Activated naive CD8-positive, alpha-beta T cell treated with anti-CD3 and anti-CD28 coated beads, Interleukin-2, amount 50 U/mL, for 24 hours (primary cell): ENCODE measurements at places on chromosomes 2 and 18.
A peak's percentile ranks its signal among the peaks of the same experiment; 100 is the strongest.

DNA sequence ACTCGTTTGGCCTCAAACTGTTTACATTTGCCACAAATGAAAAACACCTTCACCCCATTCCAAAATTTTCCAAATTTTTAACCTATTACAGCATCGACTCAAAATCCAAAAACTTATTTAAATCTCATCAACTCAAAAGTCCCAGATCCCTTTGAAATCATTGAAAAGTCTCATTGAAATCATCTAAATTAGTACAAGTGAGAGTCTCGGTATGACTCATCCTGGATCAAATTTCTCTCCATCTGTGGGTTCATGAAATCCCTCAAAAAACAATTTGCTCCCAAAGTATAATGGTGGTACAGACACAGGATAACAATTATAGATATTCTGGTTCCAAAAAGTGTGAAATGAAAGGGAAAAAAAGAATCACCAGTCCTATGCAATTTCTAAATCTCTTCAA, 65.1 kb downstream of the LRP1B start:
- no peak for DNase-seq

- DNase-seq: no peak
Measured at GRCh38 chr2:36163520-36164254, 191.9 kb upstream of the CRIM1 start.

DNA sequence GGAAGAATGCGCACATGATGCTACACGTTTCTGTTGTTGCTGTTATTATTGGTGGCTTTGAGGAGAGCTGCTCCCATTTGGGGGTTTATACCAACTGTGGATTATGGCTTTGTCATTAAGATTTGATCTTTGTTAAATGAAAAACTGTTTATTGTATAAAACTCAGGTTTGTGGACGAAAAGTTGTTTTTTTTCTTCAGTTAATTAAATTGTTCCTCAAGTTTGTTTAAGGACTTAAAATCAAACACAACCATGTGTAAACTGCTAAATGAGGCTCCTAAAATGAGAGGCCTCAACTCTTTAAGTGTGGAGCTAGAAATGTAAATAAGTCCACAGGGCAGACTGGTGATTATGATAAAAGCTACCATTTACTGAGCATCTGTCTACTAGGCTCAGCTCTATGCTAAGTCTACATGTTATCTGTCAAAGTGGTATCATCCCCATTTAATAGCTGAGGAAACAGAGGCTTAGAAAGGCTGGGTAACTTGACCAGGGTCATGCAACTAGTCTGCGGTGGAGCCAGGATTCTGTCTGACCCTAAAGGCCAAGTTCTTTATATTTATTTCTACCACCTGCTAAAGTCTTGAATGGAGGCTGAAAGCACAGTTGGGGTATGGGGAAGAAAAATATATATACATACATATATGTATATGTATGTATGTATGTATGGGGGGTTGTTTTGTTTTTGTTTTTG, 4.1 kb downstream of the MYCN start:
- DNase-seq: no peak

- DNase-seq: no peak
Measured at GRCh38 chr2:220937245-220937644, 634.9 kb downstream of the EPHA4 start.

- DNase-seq: no peak
Measured at GRCh38 chr2:63589148-63589958, 590 bp downstream of the MDH1 start.

GRCh38 chr18:76491776-76492668, 3.0 kb downstream of the ZNF516 start:
- peak; percentile 51 for DNase-seq

- DNase-seq: no peak
Measured at GRCh38 chr2:195649629-195650190, 7.3 kb upstream of the SLC39A10 start.

DNA sequence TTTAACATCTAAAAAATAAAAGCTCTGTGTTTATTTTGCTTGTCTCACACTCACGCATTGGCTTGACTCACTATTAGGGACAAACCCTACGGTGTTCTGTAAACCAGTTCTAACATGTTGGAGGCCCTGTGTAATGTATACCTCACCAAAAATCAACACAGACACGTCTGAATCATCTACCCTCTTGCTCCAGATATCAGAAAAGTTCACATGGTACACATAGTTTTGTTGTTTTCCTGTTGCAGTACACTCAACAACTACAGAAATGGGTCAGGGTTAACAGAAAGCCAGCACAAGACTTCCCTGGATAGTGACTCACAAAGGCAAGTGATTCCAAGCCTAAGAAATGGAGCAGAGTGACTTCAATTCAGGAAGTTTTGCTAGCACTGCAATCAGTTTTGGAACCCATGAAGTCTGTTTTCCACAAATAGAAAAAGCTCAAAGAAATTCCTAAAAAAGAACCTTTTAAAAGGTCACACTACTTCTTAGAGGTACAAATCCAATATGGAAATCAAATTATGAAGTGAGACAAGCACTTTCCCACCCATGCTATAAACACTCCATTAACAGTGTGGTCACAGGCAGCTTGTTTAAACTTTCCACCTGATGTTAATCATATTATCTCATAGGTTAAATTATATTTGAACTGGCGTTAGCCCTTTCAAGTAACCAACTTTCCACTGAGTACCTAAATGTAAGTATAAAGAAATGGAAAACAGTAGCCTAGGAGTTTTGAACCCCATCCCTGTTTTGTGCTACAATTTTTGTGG, 87.4 kb downstream of the GAREM1 start:
- DNase-seq: no peak

- no peak for DNase-seq
Measured at GRCh38 chr2:172578860-172579512, 23.1 kb downstream of the PDK1 start.

- no peak for DNase-seq
Measured at GRCh38 chr2:20170704-20171250, 54.2 kb downstream of the SDC1 start.

GRCh38 chr18:68102117-68102516, 585.6 kb upstream of the DSEL start:
- no peak for DNase-seq

DNA sequence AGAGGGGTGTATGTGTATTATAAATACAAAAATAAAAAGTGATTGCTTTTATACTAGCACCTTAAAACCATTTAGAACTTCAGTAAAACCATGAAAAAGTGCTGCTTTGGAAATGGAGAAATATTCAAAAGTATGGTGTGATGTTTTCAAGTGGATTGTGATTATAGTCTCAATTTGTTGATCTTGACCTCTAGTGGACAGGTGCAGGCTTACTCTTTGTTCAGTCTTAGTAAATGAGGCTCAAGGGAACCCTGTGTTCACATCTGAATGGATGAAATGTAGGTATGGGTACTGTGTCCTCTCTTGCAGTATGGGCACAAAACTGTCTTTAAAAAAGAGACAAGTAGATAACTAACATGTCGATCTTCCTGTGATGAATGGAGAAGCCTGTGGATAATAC, 145.8 kb downstream of the MCFD2 start:
- DNase-seq: no peak

GRCh38 chr2:7014174-7014640, 97.0 kb downstream of the RNF144A start:
- no peak for DNase-seq

- DNase-seq: no peak
Measured at GRCh38 chr2:1256632-1257324, 156.5 kb upstream of the TPO start.

GRCh38 chr2:98508709-98509066, 64.0 kb downstream of the INPP4A start:
- DNase-seq: peak; percentile 80

DNA sequence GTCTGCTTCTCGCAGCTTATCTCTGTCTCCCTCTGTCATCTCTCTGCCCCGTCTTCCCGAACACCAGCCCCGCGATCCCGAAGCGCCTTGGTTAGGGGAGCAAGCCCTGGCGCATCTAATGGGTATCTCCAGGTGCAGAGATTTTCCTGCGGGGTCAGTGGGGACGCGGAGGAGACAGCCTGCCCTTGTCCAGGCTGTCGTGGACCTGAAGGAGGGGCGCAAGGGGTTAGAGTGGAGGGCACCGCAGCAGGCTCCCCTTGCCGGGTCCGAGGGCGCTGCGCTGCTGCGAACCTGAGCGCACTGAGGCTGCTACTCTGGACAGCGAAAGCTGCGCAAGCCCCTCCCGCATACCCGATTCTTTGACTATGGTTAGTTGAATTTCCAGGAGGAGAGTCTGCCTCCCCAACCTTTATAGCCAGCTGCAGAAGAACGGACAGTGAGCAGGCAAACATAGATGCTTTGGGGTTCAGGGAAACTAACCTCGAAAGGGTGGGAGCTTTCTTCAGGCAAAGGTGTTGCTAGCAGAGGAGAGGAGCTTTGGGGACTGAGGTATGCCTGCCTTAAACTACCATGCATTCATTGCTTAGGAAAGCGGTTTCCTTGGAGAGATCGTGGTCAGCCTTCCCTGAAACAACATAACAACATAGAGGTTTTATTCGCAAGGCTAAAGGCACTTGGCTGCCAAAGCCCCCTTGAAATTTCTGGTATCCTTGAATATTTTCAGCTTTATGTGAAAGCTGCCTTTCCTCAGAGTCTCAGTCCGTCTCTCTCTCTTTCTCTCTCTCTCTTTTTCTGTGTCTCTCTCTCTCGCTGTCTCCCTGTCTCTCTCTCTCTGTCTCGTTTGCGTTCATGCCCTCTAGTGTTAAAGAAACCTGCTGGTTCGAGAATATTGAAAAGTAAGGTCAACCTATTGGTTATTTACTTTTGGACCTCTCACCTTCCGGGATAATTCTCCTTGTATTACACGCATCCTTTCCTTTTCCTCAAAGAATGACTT, 1.6 kb downstream of the GALNT13 start:
- DNase-seq: no peak

- no peak for DNase-seq
Measured at GRCh38 chr2:136133586-136133985, 15.6 kb upstream of the CXCR4 start.

DNA sequence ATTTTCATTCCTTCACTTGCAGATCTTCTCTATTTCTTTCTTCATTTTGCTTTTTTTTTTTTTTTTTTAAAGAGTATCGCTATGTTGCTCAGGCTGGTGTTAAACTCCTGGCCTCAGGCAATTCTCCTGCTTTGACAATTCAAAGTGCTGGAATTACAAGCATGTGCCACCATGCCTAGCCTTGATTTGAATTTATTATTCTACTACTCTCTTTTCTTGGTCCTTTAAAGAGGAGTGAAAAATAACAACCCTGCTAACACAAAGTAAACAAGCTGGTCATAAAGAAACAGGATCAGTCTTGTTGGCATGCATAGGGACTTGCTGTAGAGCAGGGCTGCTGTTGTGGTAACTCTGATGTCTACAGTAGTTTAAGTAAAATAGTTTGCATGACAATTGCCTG, 1615.3 kb upstream of the ZEB2 start:
- no peak for DNase-seq

DNA sequence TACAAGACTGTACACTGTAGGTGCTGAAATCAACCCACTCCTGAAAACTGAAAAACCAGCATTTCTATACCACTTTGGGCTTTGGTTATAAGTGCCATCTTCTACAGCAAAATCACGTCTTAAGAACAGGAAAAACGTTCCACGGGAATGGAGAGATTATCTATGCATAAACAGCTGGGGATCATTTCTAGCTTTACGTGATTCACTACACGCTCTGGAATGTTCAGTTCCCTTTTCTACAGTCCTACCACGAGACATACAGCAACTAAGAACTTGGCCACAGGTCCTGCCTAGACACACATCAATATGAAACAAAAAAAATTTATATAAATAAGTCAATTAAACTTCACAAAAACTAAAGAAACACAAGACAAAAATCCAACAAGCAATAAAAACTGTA, 3.6 kb downstream of the CXCR4 start:
- no peak for DNase-seq

DNA sequence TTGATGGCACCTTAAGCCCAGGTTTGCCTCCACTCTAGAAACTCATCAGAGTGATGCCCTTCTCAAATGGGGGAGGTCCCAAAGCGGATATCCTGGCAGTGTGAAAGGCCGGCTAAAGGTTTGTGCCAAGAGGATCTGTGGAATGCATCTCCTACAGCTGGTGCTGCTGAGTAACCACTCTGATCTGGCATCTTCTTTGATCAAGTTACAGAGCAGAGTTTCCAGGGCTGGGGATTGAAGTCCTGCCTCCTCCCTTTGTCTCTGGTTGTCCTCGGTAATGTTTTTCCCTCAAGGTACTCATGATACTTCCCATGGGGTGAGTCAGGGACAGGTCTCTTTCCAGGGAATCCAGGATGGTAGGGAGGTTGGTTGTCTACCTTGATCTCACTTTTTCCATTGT, 24.6 kb downstream of the PRKRA start:
- DNase-seq: no peak

GRCh38 chr2:238090887-238091286, 9.3 kb upstream of the ESPNL start:
- DNase-seq: no peak

GRCh38 chr18:2956056-2956455, 56.9 kb downstream of the LPIN2 start:
- no peak for DNase-seq

- DNase-seq: no peak
Measured at GRCh38 chr2:120819720-120820210, 84.1 kb downstream of the GLI2 start.

DNA sequence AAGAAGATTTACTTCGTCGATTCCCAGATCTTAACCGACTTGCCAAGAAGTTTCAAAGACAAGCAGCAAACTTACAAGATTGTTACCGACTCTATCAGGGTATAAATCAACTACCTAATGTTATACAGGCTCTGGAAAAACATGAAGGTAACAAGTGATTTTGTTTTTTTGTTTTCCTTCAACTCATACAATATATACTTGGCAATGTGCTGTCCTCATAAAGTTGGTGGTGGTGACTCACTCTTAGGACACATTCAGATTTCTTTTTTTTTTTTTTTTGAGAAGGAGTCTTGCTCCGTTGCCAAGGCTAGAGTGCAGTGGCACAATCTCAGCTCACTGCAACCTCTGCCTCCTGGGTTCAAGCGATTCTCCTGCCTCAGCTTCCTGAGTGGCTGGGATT, 26.8 kb downstream of the MSH2 start:
- DNase-seq: no peak

- DNase-seq: no peak
Measured at GRCh38 chr2:100070078-100070477, 72.3 kb downstream of the AFF3 start.

DNA sequence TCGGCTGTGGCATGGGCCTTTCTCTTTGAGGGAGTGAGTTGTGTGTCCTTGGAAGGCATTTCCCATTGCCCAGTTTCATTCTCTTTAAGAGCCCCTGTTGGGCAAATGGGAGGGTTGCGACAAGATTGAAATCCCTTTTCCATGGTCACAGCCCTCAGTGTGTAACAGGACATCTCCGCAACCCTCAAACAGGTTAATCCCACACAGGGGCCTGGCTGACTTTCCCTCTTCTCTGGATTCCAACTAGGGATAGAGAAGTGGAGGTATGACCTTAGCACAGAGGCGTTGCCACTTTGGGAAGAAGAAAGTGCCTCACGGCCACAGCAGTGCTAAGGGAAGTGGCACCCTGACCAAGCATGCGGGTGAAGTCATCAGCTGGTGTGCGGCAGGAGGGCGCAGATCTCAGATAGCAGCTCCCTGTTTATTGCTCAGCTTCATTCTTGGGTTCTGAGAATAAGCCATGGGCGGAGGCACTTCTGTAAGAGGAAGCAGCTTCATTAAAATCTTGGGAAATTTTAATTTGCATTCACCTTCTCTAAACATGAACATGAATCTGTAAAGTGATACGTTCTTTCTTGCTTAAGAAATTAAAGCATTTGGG, 256.5 kb downstream of the GBX2 start:
- no peak for DNase-seq

- no peak for DNase-seq
Measured at GRCh38 chr18:3389977-3390376, 60.0 kb upstream of the TGIF1 start.
